ENCODE measurements at places on chromosomes 2 and 18.

DNA sequence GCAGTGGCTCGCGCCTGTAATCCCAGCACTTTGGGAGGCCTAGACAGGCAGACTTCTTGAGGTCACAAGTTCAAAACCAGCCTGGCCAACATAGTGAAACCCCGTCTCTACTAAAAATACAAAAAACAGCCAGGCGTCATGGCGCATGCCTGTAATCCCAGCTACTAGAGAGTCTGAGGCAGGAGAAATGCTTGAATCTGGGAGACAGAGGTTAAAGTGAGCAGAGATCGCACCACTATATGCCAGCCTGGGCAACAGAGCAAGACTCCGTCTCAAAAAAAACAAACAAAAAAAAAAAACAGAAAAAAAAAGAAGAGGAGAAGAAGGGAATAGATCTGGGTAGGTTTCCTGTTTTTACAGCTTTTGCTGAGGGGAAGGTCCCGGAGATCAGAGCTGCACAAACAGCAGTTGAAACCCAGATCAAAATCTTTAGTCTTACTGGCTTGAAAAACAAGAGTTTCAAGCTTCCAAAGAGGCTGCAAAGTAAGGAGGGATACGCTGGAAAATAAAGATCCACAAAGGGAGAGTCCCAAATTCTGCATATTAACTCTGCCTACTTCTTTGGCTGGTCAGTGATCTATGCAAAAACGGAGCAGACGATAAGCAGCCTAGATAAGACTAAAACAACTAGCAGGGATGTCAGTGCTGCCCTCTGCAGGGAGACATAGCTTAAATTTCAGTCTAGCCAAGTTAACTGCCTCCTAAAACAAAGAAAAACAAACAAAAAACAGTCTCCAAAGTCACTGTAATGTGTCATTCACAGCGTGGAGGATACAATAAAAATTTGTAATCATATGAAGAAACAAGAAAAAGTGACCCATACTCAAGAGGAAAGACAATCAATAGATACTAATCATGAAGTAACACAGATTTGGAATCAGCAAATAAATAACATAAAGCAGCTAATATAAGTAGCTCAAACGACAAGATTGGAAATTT, 74.1 kb downstream of the TLK1 start:
- no peak for DNase-seq

GRCh38 chr2:156719036-156719435, 282.9 kb downstream of the GPD2 start:
- DNase-seq: no peak

DNA sequence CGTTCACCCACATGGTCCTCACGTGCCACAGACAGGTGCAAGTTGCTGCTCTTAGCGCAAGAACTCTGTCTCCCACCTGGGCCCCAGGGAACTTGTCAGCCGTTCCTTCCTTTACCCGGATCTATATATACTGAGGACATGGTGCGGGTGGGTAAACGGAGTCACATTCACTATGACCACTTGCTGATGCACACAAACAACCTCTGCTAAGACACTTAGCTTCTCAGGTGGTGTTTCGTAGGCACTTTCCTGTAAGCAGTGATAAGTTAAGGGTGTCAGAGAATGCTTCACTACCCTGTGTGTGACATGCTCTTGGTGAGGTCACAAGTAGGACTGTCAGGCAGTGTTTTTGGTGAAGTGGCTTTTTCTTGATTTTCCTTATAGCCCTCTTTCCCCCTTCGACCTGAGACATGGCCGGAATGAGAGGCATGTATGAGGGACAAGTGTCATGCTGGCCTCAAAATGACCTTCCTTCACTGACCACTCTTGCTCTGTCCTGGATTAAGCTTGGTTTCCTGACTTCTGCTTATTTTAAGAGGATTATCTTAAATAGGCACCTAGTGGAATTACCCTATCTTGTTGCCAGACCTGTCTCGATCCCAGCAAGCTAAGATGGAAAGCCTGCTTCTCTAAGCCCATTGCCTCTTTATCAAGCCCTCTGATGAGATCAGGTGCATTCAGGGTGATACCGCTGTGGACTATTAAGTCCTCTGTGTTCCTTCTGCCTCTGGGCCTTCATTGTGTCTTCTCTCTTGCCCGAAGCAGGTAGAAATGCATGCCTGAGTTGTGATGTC, 97.1 kb upstream of the CELF4 start:
- DNase-seq: no peak

GRCh38 chr2:107698861-107699260, 127.8 kb upstream of the RGPD4 start:
- no peak for DNase-seq

- DNase-seq: no peak
These were observed 34.1 kb downstream of the MAPK4 start for GRCh38 chr18:50594012-50594411.

GRCh38 chr2:677959-678550, 849 bp upstream of the TMEM18 start:
- no peak for DNase-seq

GRCh38 chr2:120907822-120908221, 172.2 kb downstream of the GLI2 start:
- no peak for DNase-seq

- no peak for DNase-seq
These were observed 52.7 kb downstream of the TET3 start for GRCh38 chr2:74037379-74037860.

DNA sequence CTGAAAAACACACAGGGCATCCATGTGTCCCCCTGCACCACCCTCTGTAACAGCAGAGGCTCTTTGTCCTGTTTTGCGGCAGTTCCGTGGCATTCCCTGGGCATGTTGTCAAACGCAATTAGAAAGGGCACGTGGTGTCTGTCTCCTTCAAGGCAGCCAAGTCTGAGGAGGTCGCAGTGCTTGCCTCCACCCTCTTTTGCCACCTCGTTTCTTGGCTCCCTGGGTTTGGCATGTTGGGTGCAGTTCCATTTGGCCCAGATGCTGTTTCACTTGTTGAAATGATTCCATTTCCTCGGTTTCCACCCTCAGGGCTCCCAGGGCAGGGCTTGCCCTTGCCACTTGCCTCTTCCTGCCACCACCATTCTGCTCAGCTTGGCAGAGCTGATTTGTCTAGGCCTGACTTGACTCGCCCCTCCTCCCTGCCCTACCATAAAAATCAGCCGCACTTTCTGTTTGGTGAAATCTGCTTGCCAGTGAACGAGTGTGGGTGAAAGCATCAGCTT, 12.4 kb downstream of the CCL20 start:
- no peak for DNase-seq

GRCh38 chr2:241613017-241613780, 23.8 kb downstream of the THAP4 start:
- DNase-seq: no peak

- DNase-seq: no peak
These were observed 55.7 kb downstream of the NCAPH start for GRCh38 chr2:96391153-96391827.

DNA sequence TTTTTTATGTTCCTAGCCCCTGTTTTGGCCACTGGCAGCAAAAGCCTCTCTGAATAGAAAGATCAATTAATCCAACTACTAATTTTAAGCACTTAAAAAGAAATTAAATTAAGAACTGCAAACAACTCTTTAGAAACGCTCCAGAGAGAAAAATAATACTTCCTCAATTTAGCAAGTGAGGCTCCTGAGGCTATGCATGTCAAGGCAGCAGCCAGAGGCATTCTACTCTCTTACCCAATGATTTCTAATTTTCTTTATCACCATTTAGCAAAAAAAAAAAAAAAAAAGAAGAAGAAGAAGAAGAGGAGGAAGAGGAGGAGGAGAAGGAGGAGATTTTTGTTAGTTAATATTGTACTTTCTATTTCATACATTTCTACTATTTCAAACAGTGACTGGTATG, 68.5 kb downstream of the TMEM237 start:
- DNase-seq: no peak

DNA sequence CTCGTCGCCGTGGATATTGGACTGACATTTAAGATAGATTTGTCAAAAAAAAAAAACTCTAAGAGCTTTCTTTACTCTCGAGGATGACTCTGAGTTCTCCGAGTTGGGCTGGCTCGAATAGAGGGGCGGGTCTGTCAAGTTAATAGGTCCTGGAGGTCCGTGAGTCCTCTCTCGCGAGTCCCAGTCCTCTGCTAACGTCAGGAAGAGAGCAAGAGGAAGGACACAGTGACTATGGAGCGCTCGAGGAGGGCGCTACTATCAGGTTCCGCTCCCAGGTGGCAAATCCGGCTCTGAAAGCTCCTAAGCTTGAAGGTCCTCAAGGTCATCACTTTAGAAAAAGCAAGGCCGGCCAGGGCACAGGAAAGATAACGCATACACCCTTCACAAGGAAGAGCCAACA, 404 bp upstream of the AKAIN1 start:
- no peak for DNase-seq

DNA sequence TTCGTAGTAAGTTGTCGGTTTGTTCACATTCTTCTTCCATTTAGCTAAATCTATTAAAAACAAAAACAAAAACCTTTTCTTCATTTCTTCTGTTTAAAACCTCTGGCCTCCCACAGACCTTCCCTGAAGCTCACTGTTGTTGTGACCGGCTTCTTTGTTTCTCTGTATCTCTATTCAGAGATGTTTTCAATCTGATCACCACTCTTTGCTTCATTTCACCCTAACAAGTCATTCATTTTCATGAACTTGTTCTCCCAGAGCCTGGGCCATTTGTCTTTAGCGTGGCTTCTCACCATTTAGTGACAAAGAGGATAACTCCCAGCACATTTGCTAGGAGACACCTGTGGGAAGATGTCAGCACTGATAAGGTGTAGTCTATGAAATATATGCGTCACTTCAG, 794.2 kb downstream of the ERBB4 start:
- DNase-seq: no peak

DNA sequence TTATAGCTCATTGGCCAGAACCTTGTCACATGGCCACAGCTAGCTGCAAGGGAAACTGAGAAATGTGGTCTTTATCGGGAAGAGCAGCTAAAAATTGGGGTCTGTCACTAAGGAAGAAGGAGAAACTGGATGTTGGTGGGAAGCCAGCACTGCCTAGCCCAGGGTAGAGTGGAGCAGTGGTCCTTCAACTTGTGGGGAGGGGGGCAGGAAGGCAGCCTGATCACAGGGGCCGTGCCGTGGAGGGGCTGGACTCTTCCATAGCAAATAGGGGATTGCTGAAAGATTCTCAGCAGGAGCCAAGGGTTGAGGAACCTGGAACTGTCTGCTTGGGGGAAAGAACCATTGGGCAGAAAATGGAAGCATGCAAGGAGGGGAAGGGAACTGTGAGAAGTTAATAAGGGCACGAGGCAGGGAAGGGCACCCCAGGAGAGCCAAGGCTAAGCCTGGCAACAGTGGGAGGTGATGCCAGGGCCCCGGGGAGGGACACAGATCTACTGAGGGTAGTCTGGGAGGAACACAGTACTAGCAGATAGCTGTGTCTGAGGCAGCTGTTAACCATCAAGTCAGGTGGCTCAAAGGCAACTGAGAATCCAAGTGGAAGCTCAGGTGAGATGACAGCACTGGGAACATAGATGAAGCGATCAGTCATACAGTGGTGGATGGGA, 5.9 kb upstream of the NEURL3 start:
- DNase-seq: no peak

GRCh38 chr18:6885992-6886796, 156.7 kb downstream of the ARHGAP28 start:
- no peak for DNase-seq

GRCh38 chr2:21627938-21628337, 504.2 kb downstream of the TDRD15 start:
- DNase-seq: no peak

GRCh38 chr2:16614314-16614860, 51.2 kb downstream of the CYRIA start:
- DNase-seq: no peak

GRCh38 chr18:50967714-50968661, at the start of gene ELAC1:
TSS of gene ELAC1 (plus strand) at chr18:50968040. CDS start at chr18:50974405, 6,365 bp downstream.
- peak; percentile 80 for DNase-seq

GRCh38 chr18:67468038-67468437, 48.5 kb downstream of the DSEL start:
- DNase-seq: no peak
